Stimulated activated CD4-positive, alpha-beta T cell treated with anti-CD3 and anti-CD28 coated beads, Interleukin-15, amount 100 ng/mL, for 1 hour (primary cell): ENCODE measurements at places on chromosomes 6 and 20.

DNA sequence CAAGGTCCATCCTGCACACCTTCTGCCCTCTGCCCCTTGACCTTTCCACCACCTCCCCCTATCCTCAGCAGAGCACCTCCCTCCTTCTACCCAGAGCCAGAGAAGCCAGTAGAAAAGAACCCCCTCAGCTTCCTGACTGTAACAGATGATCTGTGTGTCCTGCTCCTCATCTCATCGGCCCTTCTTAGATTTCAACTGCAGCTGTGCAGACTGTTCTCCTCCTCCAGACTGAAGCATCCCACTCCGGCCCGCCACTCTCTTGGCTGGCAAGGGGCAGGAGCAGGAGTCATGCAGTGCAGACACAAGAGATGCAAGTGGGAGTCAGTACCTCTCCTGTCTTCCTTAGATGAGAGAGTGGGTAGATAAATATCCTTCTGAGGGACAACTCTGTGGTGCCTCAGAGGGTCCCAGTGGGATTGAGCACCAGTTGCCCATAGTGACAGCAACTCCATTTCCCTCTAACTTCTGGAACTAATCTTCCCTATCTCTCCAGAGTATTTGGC is 163.5 kb upstream of the MLN start:
- no peak for DNase-seq

- DNase-seq: no peak
Measured at GRCh38 chr6:42136508-42137193, 5.8 kb downstream of the C6orf132 start.

GRCh38 chr20:5073660-5074231 is 46.0 kb downstream of the PCNA start:
- DNase-seq: no peak

DNA sequence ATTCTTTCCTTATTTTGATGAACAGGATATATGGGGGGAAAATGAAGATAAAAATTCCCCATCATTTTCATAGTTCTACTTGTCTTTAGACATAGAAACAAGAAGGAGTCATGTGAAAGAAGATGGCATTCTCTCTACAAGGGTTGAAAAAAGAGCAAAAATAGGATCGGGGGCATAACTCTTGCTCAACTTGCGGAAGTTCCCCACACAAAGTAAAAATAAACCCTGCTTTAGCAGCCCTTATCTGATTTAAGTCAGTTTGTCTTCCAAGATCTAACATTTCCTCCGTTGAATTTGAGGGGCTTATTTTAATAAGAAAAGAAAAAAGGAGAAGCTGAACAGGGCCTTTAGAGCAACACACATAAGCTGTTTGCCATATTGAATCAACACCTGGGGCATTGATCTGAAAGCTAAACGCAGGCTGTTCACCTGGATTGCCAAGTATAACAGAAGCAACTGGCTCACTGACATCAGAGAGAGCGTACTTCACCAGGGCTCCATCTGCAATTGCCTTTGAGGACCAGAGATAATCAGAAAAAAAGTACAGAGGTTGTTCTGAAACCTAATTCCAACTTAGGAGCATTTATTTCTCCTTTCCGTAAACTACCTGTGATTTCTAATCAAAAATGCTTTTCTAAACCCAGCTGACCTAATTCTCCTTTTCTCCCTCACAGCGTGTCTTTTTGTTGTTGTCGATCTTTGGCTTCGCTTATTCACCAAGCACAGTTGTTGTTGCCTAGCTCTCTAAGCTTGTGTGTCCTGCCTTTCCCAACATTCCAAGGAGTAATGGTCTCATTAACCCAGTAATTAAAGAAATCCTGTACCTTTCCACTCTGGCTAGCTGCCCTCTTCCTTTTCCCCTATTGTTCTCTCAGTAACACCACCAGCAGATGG is 568.0 kb downstream of the KIF16B start:
- no peak for DNase-seq

DNA sequence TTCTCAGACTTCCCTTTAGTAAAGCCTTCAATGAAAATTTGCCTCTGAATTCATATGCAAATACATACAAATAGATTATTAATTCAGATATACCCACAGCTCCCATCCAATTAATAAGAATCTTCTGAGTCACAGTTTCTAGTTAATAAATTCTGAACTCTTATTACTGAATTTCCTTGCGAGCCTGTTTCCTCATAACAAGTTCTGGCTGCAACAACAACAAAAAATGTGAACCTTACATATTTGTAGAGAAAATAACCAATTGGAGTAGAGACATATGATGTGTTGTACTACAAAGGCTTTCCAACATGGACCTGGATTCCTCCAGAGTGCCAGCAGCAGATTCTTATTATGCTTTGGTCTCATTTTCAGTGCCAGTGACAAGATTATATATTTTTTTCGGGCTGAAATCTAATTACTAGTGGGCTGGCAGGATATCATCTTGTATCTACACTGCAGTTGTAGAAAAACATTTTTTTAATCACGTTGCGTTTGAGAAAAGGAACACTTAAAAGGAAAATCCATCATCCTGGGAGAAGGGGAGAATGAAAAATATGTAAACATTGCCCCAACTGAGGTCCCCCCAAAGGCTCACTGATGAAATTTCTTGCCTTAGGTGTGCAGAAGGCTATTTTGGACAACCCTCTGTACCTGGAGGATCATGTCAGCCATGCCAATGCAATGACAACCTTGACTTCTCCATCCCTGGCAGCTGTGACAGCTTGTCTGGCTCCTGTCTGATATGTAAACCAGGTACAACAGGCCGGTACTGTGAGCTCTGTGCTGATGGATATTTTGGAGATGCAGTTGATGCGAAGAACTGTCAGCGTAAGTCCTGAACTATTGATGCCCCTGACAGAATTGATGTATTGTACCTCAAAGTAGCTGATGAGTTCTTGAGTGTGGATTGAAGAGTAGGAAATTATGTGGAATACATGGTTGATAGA is 404.6 kb downstream of the LAMA2 start:
- no peak for DNase-seq

GRCh38 chr6:78363688-78364087 is 503.7 kb upstream of the IRAK1BP1 start:
- no peak for DNase-seq

GRCh38 chr6:73639040-73639439 is 14.8 kb downstream of the SLC17A5 start:
- no peak for DNase-seq

- peak; percentile 51 for DNase-seq
Measured at GRCh38 chr6:41682056-41682477, 43.8 kb downstream of the MDFI start.

GRCh38 chr6:148441454-148441911 is 98.8 kb downstream of the SASH1 start:
- DNase-seq: no peak

DNA sequence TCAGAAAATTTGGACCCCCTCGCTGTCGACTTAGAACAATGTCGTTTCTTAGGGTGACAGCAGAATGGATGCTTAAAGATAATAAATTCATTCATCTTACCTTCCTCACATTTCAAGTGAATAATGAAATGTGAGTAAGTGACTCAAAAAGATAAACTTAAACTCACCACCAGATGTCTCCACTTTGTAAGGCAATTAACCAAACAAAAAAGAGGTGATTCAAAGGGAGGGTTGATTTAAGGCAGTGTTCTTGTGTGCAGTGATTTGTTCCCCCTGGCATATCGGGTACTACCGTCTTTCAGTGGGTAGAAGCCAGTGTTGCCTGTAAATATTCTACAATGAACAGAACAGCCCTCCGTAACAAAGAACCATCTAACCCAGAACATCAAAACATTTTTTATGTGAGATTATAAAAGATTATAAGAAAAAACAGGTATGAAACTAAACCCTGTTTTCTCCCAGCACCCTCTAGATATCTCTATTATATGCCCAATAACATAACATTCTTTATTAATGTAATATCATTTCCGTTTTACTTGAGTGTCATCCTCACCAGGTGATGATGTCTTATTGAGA is 589.7 kb downstream of the CBLN4 start:
- DNase-seq: no peak

DNA sequence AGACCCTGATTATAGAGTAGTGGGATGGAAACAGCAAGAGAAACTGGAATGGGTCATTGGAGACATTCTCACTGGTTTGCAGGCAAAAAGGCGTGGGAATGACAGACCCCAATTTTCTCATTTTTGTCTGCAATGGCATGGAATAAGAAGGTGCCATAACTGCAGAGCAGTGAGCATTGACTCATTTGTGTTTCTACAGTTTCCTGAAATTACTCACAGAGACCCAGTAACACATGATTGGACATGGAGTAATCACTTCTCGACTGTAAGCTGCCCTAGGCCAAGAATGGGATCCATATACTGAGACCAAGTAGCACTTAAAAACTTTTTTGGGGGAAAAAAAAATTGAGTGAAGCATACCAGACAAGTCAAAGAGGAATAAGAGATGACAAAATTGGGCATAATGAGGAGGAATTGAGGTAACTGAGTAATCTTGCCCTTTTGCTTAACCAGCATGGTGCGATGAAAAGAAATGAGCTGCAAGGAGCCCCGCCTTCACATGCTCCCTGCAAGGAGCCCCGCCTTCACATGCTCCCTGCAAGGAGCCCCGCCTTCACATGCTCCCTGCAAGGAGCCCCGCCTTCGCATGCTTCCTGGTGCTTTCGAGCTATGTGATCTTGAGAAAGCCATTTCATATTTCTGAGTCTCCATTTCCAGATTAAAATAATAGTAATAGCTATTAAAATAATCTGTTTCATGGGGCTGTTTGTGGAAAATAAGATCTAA is 44.1 kb downstream of the NHSL1 start:
- peak; percentile 21 for DNase-seq

DNA sequence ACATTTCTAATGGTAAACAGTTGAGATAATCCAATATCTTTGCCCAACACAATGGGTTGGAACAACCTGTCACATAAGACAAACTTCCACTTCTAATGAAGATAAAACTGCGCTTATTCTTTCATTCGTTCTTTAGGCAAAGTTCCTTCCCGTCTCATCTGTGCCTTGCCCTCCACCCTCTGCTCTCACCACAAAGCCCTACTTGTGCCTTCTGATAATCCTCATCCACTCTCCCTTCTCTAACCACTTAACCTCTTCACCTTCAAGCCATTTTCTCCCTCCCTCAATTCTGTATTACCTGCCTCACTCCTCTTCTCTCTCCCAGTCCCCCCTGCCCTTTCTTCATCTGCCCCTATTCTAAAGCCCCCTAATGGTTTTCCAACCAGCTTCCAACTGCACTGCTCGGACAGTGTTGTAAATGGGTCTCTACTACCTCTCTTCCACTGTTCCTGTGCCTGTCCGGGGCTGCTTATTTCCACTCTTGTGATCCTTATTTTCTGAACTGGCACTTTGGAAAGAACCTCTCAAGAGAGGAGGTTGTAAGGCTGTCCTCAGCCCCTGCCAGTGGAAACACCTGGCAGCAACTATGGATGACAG is 62.9 kb upstream of the MYB start:
- no peak for DNase-seq

- DNase-seq: no peak
Measured at GRCh38 chr6:135087403-135087802, 32.8 kb upstream of the HBS1L start.

DNA sequence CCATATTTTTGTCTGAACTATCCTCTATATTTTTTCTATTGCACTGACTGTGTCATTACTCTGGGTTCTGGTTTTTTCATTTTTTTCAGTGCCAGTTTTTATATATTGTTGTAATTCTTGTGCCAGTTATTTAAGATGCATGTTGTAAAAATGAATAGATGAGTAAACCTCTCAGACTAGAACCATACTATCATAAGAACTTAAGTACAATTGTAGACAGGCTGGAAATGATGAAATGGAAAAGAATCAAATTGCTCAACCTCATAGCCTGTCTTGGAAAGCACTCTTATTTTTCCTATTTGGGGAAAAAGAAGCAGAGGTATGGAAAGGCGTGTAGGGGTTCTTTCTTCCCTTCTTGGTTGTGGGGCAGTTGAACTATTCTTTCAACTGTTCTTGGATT is 30.2 kb downstream of the PANK2 start:
- no peak for DNase-seq

DNA sequence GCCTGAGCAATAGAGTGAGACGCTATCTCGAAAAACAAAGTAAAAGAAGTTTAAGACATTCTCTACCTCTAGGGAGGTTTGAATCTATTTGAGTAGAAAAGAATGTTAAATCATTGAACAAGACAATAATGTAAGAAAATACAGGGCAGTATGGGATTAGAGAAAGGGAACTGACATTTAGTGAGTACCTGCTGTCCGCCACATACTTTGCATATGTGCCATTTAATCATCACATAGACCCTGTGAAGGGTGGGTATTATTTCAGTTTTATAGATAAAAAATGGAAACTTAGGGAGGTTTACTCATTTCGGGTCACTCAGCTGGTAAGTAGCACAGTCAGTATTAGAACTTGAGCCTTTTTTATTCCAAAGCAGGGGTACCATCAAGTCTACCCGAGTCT is 31.4 kb downstream of the STK4 start:
- no peak for DNase-seq
